ENCODE measurements at places on chromosomes 7 and 10. TPM values are rescaled to one million over a fixed set of nuclear protein-coding genes. Genes with fewer than 3 reads are reported as not detected.
A peak's percentile ranks its signal among the peaks of the same experiment; 100 is the strongest.

KCND2 gene
- 0.22 TPM for total RNA-seq

ASAH2 gene
- 1.9 TPM for total RNA-seq

MMRN2 gene
- total RNA-seq, result 28.0 TPM

- no peak for DNase-seq
Measured at GRCh38 chr7:148398844-148399365, 191.7 kb upstream of the C7orf33 start.

DNA sequence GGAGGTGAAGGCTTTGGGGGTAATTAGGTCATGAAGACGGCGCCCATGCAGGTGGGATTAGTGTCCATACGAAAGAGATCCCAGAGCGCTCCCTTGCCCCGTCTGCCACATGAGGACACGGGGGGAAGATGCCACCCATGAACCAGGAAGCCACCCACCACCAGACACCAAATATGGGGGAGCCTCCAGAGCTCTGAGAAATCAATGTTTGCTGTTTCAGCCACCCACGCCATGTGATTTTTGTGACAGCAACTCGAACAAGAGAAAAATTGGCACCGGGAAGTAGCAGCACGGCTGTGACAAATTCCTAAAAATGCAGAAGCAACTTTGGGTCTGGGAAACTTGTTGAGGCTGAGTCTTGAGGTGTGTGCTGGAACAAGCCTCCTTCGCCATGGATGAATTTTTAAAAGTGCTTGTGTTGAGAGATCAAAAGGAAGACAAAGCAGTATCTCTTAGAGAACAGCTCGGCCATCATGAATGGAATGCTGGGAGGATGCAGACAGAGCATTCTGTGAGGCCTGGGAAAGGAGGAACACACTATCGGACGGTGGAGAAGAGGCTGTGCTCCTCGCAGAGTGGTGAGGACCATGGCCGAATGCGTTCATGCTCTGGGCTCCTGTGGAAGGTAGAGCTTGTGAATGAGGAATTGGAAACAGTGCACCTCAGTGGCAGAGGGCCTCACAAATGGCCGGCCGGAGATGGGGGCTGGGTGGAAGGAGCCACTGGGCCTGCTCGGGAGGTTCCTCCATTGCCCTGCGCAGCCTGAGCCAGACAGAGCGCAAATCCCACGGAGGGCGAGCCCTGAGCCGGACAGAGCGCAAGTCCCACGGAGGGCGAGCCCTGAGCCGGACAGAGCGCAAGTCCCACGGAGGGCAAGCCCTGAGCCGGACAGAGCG is 277.5 kb downstream of the PTPRN2 start:
- peak; percentile 63 for DNase-seq

GRCh38 chr7:80257756-80258155 is 123.1 kb downstream of the GNAI1 start:
- DNase-seq, result no peak

DNA sequence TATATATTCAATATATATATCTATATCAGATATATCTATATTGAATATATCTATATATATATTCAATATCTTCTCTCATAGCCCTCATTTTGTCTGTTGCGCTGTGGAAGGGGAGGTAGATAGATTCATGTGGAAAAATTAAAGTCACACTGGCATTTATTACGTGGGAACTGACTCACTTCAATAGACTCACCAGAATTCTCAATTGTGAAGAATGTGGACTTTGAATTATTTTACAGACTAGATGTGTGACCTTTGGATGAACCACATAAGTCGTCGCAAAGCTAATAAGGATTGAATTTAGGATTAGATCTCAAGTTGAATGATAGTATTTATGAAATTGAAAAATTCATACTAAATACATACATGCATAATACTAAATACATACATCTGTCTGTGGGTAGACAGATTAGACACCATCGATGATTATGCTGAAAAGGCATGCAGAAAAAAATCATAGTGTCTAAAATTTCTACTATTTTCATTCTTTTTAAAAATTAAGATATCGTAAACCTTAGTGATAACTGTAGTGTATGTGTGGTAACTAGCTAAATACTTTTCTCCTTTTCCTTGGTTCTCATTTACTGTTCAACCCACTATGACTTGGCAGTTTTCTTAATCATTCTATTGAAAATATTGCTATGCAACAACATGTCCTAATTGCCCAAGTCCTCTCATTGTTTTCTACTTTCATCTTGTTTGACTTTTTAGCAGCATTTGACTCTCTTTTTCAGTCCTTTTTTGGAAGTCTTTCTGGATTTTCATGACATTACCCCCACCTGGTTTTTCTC is 61.8 kb upstream of the A1CF start:
- DNase-seq, result no peak

DNA sequence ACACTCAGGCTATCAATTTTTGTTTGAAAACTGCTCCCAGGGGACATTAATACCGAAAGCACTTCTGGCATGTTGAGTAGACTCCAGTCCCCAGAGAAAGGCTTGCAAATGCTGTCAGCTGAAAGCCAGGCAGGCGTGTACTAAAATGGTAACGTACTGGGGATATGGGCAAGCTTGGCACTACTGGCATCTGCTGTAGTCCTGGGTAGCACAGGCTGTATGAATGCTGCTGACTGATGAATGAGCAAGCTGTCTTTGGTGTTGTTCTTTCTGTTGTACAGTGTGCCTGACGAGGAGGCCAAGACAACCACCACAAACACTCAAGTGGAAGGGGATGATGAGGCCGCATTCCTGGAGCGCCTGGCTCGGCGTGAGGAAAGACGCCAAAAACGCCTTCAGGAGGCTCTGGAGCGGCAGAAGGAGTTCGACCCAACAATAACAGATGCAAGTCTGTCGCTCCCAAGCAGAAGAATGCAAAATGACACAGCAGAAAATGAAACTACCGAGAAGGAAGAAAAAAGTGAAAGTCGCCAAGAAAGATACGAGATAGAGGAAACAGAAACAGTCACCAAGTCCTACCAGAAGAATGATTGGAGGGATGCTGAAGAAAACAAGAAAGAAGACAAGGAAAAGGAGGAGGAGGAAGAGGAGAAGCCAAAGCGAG is 53.5 kb upstream of the AGBL3 start:
- DNase-seq, result no peak

GRCh38 chr7:20798081-20798693 is 11.5 kb upstream of the SP8 start:
- DNase-seq, result no peak

DNA sequence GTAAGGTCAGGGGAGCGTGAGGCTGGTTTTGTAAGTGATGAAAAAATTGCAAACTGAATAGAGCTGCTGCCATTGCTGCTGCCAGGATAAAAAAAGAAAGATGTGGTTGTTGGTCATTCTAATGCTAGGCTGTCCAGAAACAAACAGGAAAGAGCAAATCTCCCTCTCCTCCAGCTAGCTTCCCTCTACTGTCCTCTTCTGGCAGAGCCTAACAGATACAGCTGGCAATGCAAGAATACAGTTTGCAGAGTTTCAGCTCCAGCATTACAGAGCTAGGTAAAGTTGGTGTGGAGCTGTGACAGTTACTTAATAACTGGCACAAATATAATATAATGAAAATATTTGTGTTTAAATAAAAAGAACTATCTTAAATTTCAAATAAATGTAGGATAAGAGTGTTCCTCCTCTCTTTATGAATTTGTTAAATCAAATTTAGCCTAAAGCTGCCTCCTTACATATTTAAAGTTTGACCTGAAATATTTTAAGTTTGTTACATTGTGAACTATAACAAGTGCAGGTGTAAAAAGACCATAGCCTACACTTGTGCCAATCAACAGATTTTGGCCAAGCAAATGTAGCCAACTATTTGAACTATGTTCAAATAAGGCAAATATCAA is 407.7 kb downstream of the SH2D4B start:
- DNase-seq, result no peak

All from cardiac septum (tissue), 1 donor.